ENCODE measurements at places on chromosomes 2 and 18.

- no peak for DNase-seq
Observed at GRCh38 chr2:215071676-215072075, 66.8 kb downstream of the ABCA12 start.

GRCh38 chr2:190993292-190993643 is 20.7 kb downstream of the STAT1 start:
- no peak for DNase-seq

GRCh38 chr2:129231924-129232323 is 747.5 kb upstream of the RAB6C start:
- no peak for DNase-seq

DNA sequence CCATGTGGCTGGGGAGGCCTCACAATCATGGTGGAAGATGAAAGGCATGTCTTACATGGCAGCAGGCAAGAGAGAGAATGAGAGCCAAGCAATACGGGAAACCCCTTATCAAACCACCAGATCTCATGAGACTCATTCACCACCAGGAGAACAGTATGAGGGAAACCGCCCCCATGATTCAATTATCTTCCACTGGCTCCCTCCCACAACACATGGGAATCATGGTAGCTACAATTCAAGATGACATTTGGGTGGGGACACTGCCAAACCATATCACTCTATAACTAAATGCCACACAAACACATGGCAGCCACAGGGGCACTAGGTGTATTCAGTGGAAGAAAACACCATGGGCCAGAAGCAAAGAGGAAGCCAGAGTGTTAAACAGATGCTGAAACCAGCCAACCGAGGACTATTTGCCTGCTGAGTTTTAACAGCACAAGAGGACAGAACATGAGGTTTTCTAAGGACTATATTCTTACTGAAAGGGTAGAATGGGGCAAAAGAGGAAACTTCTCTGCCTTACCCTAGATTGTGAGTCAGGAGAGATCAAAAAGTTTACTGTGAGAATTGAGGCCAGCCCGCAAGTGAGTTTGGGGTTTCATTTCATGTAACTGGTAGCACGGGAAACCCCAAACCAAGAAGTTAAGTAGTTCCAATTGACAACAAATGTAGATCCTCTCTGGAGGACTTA is 49.2 kb downstream of the SIGLEC15 start:
- no peak for DNase-seq

GRCh38 chr2:134253804-134254203 is at the start of gene MGAT5:
Gene MGAT5 (plus strand): TSS chr2:134254072. CDS start chr2:134254404, 332 bp downstream.
- DNase-seq, result no peak

DNA sequence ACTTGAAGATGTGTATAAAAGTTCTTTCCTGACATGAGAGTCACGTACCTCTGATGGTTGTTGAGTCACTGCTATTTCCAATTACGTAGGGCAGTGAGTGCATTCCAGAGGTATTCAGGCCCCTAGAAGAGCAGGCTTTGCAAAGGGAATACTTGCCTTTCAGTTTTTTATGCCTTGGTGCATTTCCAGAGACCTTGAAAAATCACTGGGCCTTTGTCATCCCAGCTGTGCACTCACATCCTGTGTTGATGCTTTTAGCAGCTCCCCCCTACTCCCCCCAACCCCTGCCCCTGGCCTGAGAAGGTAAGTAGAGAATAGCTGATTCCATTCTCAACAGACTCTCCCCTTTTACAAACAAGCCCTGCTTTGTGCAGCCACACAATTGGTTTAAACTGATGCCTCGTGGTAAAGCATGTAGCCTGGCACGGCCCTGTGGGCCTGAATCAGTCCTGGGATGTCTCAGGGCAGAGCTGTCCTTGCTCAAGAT is 174.2 kb downstream of the PRPF40A start:
- no peak for DNase-seq

DNA sequence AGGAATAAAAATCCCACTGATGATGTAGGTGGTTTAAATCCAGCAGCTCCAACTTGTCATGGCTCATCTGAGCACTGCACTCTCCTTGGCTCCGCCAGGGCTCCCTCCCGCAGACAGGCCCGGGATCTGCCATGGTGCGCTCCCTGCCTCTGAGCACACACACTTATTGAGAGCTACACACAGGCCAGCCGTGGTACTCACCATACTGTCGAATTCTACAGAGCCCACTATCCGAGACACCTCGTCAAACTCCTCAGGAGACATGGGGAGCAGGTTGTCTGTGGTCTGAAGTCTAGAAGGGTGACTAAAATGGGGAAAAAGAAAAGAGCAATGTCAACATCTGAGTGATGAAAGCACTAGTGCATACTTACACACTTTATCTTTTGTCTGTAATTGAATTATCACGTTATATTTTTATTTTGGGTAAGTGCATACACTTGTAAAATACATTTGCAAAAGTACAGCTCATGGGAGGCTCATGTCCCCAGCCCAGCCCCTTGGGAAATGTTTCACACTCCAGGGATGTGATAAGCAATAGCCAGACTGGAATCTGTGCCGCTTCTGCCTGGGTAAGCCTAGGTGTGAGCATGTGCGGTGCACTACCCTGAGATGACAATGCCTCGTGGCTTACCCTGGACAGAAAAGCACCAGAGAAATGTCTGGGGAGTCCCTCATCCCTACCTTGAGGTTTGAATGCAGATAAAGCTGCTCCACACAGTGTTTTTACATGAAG is 39.2 kb downstream of the STAT1 start:
- no peak for DNase-seq

- no peak for DNase-seq
Observed at GRCh38 chr2:36408198-36408703, 52.7 kb downstream of the CRIM1 start.

DNA sequence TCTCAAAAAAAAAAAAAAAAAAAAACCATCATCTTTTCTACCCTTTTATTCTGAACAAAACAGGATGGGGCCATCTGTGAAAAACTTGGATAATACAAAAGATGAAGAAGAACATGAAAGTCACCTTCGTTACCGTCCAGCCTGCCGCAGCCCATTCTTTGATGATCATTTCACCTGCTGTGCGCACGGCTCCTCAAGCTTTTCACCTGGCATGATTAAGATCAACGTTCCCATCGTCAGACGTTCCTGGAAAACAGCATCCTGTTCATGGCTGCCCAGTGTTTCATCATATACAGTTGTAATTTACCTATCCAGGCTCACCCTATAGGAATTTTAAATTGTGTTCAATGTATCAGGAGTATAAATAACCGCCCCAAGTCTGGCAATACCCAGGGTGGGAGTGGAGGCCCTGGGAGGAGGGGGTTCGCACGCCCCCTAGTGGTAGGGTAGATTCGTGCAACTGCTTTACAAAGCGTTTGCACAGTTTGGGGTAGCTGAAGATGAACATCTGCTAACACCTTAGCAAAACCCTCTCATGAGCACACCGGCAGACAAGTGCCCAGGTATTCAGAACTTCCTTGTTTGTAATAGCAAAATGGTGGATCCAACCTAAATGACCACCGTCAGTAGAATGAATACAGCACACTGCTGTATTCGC is 49.0 kb upstream of the GLI2 start:
- DNase-seq, result no peak

All from T-helper 1 cell (primary cell).